Glomerular endothelial cell (primary cell): ENCODE measurements at places on chromosomes 7 and 10.

GRCh38 chr10:100020142-100020885 lies 10.6 kb upstream of the DNMBP start:
- no peak for DNase-seq

DNA sequence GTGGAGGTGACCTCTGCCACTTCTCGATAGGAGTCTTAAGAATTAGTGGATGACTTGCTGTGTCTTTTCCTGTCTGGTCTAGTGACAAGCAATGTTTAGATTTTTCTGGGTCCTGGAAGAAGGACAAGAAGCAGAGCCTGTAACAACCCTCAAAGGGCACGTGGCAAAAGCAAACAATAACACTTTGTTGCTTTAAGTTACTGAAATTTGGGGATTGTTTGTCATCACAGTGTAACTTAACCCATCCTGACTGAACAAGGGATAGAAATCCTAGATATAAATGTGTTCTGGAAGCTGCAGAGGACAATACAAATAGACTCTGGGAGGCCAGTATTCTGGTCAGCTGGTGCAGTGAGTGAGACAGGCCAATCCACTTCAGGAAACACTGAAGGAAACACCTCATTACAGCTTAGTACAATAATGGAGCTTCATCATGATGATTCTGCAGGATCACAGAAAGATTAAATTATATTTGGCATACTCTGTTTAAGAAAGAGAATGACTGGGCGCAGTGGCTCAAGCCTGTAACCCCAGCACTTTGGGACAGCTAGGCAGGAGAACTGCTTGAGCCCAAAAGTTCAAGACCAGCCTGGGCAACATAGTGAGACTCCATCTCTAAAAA lies 23.3 kb downstream of the ENKUR start:
- DNase-seq, result no peak

- no peak for DNase-seq
Observed at GRCh38 chr10:97508342-97508741, 9.6 kb downstream of the UBTD1 start.

DNA sequence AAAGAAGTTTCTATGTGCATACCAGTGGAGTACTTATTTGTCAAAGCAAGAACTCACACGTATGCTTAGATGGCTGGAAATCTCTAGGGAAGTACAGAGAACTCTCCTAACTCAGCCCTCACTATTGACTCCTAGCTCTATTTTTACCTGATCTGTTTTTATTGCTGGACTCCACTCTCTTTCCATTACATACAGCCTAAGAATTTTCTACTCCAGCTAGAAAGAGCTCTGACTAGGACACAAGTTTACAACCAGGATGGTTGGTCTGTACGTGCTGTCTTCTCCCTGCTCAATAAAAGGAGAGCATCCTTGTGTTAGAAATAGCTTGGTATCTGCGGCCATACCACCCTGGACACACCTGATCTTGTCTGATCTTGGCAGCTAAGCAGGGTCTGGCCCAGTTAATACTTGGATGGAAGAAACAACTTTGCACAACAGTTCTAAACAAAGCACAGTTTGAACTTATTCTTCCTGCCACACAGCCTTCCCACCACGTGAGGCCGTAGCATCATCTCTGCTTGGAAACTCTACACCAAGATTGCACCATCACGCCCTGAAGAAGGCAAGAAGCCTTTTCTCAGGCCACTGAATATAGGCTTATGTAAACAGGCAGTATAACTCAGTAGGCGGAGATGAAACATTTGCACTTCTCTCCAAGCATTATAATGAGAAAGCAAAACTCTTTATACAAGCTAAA lies 50.7 kb downstream of the KCNMA1 start:
- no peak for DNase-seq

DNA sequence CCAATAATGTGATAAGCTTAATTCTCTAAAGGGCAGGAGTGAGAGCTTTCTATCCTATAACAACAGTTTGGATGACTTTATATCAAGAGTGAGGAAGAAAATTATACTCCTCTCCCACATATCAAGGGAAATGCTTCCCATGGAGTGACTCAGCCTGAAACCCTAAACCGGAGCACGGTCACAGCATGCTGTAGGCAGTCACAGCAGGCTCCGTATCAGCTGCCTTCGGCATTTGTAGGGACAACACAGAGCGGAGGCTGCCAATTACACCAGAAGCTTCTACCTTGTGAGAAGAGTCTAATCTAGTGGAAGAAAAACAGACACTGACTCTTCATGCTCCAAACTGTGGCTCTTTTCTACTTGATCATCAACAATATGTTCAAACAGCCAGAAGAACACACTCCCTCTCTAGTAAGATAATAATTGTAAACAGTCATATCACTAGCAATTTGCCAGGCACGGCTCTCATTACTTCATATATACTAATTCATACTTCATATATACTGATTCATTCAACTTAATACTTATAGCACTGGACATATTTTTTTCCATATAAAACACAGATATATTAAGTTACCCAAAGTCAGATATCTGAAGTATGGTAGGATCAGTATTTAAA lies 65.9 kb downstream of the DGKB start:
- no peak for DNase-seq

GRCh38 chr7:28800150-28800549 lies 158.0 kb downstream of the TRIL start:
- DNase-seq, result no peak

GRCh38 chr10:18501198-18501597 lies 150.2 kb downstream of the NSUN6 start:
- DNase-seq, result no peak

- DNase-seq, result no peak
Observed at GRCh38 chr10:36280890-36281499, 638.9 kb upstream of the FZD8 start.

GRCh38 chr7:99372275-99373090 lies 2.0 kb upstream of the ARPC1B start:
- no peak for DNase-seq

- DNase-seq, result no peak
Observed at GRCh38 chr10:79563426-79563825, 3.2 kb upstream of the SFTPA2 start.

GRCh38 chr10:35492386-35493195 lies 112.5 kb upstream of the GJD4 start:
- no peak for DNase-seq

GRCh38 chr10:86335831-86336230 lies 30.8 kb downstream of the GRID1 start:
- DNase-seq, result no peak

DNA sequence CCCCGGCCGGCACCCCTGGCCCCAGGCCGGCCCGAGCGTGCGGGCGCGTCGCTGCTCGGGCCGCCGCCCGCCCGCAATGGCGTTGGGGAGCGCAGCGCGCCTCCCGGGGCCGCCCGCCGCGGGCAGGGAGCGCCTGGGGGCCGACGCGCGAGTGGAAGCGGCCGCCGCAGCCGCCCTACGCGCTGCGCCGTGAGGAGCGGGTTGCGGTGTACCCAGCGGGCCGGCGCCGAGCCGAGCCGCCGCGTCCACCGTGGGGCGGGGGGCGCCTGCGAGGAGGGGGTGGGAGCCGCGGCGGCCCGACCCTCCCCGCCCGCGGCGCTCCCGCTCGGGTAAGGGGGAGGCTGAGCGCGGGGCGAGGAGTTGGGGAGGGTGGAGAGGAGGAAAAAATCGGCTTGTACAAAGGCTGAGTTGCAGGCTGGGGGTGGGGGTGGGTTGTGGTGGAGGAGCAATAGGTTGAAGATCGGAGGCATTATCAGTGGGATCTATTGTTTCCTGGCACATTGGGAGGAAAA lies 473 bp downstream of the PPP1R9A start:
- no peak for DNase-seq

DNA sequence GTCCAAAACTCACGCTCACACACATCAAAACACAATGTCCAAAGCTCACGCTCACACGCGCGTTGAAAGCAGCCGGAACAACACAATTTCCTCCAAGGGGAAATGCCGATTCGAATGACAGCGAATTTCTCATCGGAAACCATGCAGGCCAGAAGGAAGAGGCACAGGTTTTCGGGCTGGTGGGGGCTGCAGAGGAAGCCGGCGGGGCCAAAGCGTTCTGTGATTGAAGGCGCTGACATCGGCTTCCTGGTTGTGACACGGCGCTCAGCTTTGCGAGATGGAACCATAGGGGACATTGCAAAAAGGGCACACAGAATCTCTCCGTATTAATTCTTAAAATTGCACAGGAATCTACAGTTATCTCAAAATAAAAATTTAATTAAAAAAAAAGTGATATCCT lies 61.3 kb downstream of the FOXL3 start:
- peak; percentile 60 for DNase-seq

DNA sequence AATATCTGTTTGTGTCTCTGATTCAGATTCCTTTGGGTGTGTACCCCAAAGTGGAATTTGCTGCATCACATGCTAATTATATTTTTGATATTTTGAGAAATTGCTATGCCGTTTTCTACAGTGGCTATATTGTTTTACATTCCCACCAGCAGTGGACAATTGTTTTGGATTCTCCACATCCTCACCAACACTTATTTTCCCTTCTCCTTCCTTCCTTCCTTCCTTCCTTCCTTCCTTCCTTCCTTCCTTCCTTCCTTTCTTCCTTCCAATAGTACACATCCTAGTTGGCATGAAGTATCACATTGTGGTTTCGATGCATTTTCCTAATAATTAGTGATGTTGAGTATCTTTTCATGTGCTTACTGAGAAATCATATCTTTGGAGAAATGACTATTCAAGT lies 535.5 kb downstream of the SH2D4B start:
- no peak for DNase-seq

GRCh38 chr10:126570621-126571602 lies 99.6 kb downstream of the C10orf90 start:
- no peak for DNase-seq

- DNase-seq, result no peak
Observed at GRCh38 chr7:148547951-148548350, 42.6 kb upstream of the C7orf33 start.

GRCh38 chr10:72063703-72064391 lies 24.5 kb downstream of the SPOCK2 start:
- no peak for DNase-seq

DNA sequence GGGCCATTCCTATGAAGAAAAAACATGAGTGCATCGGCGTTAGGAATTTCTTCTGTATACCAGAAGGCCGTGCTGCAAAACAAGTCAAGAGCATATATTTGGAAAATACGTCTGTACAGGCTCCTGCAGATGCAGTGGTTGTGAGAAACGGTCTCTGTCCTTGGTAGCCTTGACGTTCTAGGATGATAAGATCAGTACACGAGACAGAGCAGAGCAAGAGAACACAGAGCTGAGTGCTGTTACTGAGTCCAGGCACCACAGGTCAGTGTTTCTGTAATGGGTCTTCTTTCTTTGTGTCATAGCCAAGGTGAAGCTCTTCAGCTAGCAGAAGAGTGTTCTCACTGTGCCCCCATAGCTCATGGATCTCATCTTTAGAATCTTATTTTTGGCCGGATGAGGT lies 62.8 kb downstream of the WDR37 start:
- DNase-seq, result no peak

DNA sequence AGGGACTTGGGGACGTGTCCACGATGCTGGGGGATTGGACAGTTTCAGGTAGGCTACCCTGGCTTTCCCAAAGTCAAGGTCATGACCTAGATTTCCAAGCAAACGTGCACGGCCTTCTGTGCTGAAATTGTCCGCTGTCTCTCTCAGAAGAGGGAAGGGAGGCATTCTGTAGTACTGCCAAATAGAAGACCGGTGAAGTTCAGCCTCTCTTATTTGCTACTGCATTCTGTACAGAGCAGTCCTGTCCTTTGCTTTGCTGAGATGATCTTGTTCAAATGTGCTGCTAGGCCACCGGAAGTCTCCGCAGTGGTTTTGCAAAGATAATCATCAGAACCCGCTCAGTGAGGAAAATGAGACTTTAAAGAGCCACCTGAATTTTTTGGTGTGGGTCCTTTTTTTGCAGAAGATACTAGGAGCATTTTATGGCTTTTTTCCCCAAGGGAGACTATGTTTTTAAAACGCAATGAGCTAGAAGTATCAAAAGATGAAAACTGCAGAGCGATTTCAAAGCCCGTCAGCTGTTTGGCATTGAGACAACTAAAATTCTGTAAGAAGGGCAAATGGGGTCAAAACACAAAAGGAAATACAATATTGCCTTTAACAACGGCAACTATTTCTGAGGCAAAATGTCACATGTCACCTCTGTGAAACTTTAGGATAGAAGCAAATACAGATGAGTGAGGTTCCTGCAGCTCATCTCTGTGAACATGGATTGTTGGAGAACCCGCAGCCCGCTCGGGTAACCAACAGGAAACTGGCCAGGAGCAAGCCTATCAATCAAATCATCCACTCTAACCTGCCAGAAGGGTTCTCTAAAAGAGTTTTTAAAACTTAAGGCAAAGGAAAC lies 1.3 kb upstream of the NMT2 start:
- DNase-seq, result no peak

- no peak for DNase-seq
Observed at GRCh38 chr10:30970760-30971460, 60.8 kb downstream of the ZNF438 start.

GRCh38 chr10:28922127-28922526 lies 244.8 kb downstream of the BAMBI start:
- DNase-seq, result no peak

DNA sequence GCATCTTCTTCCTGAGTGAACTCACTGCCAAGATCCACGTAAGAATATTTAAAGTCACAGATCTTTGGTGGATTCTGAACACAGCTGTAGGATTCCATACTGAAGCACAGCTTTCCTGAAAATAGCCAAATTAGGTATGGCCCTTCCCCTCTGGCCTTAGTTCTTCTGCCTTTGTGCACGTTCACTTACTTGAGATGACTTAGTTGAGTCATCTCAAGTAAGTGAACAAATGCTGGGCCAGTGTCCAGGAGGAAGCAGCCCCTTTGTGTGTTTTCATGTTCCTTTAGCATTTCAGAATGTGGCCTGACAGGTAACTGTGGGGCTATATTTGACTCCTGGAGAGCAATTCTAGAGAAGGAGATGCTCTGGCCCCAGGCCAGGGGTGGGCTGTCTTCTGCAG lies 51.5 kb downstream of the CCNY start:
- no peak for DNase-seq

DNA sequence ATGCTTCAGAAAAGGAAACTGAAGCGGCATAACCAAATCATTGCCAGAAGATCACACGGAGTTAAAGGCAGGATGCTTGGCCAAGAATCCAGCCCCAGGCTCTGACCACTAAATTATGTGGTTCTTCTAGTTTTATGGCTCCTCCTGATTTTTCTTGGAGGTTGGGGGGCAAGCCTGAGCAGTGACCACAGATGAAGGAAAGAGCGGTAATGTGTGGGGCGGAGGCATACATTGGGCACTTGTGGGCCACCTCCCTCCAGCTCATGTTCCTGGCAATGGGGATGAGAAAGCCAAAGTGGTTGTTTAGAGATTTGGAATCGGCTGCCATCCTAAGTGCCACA lies 3.2 kb downstream of the TRPV6 start:
- no peak for DNase-seq

GRCh38 chr10:124921261-124921660 lies 20.7 kb upstream of the ZRANB1 start:
- DNase-seq, result no peak

DNA sequence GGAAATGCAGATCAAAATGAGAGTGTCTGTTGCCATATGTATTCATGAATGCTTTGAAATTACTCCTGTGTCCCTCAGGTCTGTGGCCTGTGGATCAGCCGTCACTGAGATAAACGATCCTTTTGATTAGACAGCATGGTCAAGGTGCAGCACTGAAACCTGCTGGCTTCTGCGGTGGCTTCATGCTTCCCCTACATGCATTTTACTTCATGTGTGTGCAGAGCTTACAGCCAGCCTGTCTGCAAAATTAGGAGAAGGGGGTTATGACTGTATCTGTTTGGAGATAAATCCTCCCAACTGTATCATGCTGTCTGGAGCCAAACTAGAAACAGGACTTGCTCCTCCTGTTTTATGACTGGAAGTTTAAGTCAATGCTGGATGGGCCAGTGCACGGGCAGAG lies 71.0 kb upstream of the PLPP4 start:
- no peak for DNase-seq
